ENCODE measurements at places on chromosomes 6 and 20.

DNA sequence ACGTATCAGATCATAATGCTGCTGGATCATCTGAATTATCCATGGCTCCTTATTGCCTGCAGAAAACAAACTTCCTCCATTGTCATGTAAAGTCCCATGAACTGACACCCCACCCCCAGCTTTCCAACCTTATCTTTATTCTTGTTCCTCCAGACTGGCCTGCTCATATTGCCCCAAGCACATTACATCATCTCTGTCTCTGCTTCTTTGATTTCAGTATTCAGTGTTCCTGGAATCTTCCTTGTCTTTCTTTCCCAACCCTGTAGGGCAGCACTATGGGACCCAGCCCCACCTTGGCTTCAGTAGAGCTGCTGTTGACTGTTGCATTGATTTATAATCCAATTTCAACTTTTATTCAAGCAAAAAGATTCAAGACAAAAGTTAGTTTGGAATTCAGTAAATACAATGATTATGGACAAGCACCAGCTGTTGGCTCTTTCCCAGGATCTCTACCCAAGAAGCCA, 187.5 kb upstream of the ECI2 start:
- DNase-seq, result no peak

- peak; percentile 26 for DNase-seq
Observed at GRCh38 chr6:25418454-25419052, 139.4 kb downstream of the CARMIL1 start.

DNA sequence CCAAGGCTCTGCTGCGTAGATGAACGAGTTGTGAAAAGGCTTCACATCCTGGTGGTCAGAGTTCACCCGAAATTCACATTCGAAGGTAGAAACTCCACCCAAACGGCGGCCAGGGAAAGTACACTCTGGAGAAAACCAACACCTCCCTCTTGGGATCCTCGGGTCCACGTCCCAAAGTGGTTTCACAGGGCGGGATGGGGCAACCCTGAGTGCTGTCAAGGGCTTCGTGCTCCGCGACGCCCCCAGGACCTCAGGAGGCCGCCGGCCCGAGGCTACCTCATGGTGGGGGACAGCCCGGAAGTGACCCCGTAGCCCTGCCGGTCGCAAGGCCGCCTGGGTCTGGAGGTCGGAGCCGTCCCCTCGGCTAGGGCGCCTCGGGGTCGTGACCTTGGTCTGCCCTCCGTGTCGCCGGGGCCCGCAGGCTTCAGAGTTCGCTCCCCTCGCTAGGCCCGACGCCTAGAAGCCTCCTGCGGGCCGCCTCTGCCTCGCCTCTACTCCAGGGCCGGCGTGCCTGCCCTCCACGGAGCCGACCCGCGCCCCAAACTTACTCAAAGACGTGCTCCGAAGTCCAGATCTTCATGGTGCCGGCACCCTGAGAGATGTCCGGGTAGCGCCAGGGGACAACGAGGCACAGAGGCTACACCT, at the start of gene PRELID3B:
Gene PRELID3B (minus strand): TSS at position 636 of the 645 bp plus-strand sequence. CDS start 56 bp downstream, at position 580.
- peak; percentile 61 for DNase-seq

- no peak for DNase-seq
Observed at GRCh38 chr6:30954631-30955366, 14.0 kb downstream of the MUCL3 start.

DNA sequence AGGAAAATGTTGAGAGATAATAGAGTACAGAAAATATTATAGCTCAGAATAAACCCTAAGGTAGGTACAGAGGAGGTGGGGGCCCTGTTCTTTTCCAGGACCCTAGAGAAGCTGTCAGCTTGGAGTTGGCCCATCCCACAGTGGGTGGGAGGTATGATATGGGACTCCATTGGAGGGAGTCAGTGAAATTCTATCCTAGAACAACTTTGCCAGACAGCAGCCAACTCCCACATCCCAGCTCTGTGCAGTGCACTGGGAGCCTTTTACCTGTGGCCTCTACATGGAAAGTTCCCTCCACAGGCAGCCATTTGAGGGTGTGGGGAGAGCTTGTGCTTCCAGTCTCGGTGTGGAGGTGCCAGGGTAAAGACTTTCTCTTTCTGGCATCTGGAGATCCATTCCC, 36.8 kb upstream of the CLIC5 start:
- no peak for DNase-seq

DNA sequence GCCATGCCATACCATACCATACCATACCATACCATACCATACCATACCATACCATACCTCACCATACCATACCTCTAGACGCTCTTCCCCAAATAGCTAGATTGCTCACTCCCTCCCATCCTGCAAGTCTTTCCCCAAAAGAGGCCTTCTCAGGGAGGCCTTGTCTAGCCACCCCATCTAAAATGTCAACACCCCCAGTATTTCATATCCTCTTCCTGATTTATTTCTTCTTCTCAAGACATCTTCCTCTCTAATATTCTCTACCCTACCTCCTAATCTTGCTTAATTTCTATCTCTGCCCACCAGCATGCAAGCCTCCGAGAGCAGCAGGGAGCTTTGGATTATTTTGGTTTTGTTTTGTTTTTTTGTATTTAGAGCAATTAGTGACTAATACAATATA, 225.2 kb upstream of the RREB1 start:
- DNase-seq, result no peak

GRCh38 chr6:25279748-25280343, 672 bp downstream of the CARMIL1 start:
- peak; percentile 26 for DNase-seq

- peak; percentile 79 for DNase-seq
Observed at GRCh38 chr20:362271-363254, 15.7 kb downstream of the NRSN2 start.

GRCh38 chr6:138422861-138423260, 18.8 kb downstream of the HEBP2 start:
- no peak for DNase-seq

DNA sequence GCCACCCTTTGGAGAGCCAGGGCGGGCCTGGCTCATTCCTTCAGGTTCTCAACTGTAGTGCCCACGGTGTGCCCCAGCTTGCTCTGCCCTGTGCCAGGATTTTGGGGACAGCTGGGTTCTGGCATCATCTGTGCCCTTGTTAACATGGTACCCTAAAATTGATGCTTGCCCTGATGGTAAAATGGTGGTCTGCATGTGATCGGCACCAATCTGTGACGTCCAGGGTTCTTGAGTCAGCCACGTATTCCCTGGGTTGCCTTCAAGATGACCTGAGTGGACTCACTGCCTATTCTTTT, 31.2 kb upstream of the APCDD1L start:
- DNase-seq, result no peak

GRCh38 chr20:59204165-59204894, 40.7 kb downstream of the ZNF831 start:
- no peak for DNase-seq

- no peak for DNase-seq
Observed at GRCh38 chr6:22980446-22980845, 411.1 kb downstream of the HDGFL1 start.

DNA sequence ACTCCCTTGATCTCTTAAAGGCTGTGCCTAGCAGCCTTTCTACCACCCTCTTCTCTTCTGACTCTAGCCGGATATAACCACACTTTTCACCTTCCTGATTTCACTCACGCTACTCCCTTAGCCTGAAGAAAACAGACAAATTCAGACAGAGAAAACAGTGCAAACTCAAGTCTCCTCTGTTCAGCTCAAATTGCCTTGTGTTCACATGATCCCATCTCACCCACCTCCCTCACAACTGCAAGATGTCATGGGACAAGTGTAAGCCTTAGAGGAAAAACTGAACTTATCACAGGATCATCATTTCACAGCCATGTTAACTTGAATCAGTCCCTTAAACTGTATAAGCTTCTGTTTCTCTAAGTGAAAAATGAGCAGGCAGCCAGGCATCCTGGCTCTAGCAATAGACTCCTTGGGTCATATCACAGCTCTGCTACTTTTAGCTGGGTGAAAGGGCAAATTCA, 66.5 kb upstream of the TENT5A start:
- no peak for DNase-seq

DNA sequence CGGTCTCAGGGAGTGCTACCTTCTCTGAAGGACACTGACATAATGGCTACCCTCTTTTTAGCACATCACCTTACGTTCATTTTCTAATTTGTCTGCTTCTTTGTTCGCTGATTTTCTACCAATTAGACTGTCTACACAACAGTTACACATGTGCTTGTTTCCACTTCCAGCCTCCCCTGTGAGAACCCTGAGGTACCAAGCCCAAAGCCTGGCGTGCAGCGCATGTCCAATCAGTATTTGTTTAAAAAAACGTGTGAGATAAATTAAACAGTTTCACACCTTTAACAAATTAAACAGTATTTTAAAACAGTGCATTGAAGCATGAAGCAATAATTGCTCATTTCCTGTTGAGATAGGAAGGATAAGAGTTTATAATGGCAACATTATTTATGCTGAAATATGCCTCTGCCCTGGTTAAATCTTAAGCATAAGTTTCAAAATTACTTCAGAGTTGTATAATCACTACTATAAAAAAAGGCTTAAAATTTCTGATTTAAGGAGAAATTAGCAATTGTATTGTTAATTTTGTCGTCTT, 88.9 kb downstream of the MAP3K5 start:
- DNase-seq, result no peak

- DNase-seq, result no peak
Observed at GRCh38 chr6:35893246-35893645, 27.7 kb downstream of the SRPK1 start.

- no peak for DNase-seq
Observed at GRCh38 chr6:5435449-5435848, 174.1 kb downstream of the FARS2 start.

DNA sequence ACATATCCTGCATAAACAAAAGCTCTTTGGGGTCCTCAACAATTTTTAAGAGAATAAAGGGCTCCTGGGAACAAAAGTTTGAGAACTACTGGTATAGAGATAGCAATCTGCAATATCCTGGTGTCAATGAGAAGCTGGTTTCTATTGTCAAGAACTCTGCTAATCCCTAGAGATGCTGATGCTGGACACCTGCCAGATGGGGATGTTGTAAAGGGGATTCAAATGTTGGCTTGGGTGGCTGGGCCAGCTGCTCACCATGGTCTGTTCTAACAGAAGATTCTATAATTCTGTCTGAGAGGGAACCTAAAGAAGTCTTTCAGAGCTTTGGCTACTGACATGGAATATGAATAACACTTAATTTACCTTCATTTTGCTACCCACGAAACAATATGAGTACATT, 137.8 kb downstream of the BTBD9 start:
- DNase-seq, result no peak

- no peak for DNase-seq
Observed at GRCh38 chr6:43828711-43829110, 58.7 kb downstream of the VEGFA start.

GRCh38 chr6:12548526-12548925, 168.0 kb upstream of the PHACTR1 start:
- no peak for DNase-seq

DNA sequence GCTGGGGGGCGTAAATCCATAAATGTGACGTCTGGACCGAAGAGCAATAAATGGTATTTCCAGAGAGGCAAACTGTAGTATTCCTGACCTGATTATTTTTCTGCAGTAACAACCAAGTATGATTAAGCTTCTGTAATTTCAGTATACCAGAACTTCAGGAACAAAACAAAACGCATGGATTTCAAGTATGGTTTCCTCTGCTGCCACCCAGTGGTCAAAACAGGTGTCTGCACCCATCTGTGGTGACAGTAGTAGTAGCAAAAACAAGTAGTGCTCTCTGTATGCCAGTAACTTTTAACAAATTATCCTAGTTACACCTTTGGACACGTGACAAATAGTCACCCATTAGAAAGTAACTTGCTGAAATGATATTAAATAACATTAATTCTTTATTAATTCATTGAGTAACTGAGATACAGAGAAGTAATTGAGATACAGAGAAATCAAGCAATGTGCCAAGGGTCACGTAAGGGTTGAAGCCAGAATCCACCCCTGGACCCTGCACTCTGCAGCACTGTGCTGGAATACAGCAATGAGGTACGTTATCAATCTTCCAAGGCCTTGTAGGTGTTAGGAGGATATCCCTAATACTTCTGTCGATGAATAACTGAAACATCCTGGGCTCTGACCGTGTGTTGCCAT, 7.9 kb downstream of the CALHM4 start:
- DNase-seq, result peak; percentile 47

DNA sequence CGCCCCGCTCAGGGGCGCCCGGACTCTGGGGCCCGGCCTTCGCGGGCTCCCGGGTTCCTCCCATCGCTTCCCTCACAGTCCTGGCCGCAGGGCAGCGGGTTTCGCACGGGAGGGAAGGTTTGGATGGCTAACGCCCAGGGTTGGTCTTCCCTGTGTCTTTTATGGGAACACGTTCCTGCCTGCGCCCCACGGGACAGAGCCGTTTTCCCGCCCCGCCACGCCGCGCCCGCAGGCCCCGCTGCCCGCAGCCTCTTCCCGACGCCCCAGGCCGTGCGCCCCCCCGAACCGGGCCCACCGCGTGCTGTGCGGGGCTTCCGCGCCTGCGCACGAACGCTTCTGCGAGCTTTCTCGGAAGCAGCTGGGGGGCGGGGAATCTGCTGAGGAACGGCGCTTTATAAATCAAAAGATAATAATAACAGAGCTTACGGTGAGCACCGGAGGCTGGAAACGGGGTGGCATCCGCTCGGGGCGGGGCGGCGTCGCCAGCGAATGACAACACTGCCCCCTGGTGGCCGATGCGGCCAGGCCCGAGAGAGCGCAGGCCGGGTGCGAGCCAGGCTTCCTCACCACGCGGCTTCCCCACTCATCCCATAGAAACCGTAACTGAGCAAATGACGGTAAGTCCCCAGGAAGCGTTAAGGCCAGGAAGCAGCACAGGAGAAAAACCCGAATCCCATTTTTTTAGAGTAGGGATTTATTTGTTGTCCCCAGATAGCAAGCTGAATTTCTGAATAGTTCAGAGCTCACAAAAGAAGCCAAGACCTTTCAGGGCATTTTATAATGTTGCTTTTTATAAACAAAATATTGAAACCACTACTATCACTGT, 116.4 kb downstream of the MYLK4 start:
- DNase-seq, result peak; percentile 80

DNA sequence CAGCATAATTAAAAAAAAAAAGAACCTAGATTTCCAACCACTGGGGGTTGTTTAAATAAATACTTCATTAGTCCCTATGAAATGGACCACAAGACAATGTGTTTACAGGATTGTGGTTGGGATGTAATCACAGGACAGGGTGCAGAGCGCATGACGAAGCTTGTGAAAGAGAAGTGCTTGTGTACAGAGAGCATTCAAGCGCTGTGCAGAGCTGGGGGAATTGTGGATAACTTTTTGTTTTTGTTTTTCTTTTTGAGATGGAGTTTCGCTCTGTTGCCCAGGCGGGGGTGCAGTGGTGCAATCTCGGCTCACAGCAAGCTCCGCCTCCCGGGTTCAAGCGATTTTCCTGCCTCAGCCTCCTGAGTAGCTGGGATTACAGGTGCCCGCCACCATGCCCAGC, 22.3 kb downstream of the LAMA5 start:
- no peak for DNase-seq

DNA sequence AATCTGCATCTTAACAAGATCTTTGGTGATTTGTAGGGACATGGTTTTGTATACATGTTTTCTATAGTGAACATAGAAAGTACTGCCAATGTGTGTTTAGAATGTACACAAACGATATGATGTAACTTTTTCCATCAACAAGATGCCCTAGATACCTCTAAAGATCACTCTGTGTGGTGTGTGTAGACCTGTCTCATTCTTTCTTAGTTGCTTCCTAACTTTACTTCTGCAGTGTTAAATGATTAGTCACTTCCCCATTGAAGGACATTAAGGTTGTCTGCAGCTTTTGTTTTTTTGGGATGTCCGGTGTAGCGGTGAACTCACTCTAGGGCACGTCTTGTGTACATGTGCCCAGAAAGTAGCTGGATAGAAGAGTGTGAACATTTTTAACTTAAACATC, 35.9 kb downstream of the CDYL start:
- DNase-seq, result no peak
